ENCODE measurements at places on chromosomes 5 and 9.

DNA sequence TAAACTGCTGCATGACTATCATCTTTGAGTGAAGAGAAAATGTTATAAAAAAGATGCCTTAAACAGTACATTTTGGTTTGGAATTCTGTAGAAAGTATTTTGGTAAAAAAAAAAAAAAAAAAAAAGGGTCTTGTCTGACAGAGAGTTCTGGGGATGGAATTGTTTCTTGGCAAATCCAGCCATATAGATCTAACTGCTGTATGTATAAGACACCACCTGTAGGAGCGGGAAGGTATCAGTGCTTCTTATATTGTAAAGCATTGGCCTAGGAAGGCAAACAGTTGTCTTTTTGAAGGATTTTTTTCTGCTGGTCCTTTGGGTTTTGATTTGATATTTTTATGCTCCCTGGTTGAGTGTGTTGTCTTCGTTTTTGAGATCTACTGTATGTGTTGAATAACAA lies 2.8 kb downstream of the PURA start:
- no peak for DNase-seq

- DNase-seq, result no peak
Measured at GRCh38 chr5:11918463-11919045, 14.3 kb upstream of the CTNND2 start.

- DNase-seq, result no peak
Measured at GRCh38 chr5:134028496-134028895, 23.7 kb upstream of the VDAC1 start.

GRCh38 chr9:18544456-18544855 lies 70.5 kb downstream of the ADAMTSL1 start:
- no peak for DNase-seq

- no peak for DNase-seq
Measured at GRCh38 chr5:178449163-178450070, 140.8 kb downstream of the COL23A1 start.

- no peak for DNase-seq
Measured at GRCh38 chr5:81533629-81534405, 139.9 kb upstream of the ACOT12 start.
